ENCODE measurements at places on chromosomes 2 and 18.

- no peak for DNase-seq
Measured at GRCh38 chr2:26816893-26817292, 31.0 kb downstream of the CENPA start.

DNA sequence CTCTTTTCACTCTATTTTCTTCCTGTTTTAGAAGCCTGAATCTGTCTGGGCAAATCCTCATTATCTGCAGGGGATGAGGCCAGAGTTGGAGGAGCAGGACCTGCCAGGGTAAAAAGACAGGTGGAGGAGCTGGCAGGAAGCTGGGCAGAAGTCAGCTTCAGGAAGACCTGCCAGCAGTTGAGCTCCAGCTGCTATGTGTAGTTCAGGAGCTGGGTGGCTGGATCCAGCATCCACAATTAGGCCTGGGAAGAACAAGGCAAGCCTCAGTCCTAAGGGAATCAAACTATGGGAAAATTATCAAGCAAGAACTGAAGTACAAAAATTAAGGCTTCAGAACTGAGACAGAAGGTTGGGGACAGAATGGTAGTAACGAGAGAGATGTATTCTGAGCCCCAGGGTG is 174.0 kb downstream of the MREG start:
- DNase-seq: no peak

GRCh38 chr2:123906361-123906760 is 118.7 kb upstream of the CNTNAP5 start:
- no peak for DNase-seq

GRCh38 chr2:241489733-241490680 is 18.4 kb downstream of the STK25 start:
- peak; percentile 33 for DNase-seq

GRCh38 chr2:222504719-222505118 is 80.4 kb downstream of the SGPP2 start:
- DNase-seq: no peak

DNA sequence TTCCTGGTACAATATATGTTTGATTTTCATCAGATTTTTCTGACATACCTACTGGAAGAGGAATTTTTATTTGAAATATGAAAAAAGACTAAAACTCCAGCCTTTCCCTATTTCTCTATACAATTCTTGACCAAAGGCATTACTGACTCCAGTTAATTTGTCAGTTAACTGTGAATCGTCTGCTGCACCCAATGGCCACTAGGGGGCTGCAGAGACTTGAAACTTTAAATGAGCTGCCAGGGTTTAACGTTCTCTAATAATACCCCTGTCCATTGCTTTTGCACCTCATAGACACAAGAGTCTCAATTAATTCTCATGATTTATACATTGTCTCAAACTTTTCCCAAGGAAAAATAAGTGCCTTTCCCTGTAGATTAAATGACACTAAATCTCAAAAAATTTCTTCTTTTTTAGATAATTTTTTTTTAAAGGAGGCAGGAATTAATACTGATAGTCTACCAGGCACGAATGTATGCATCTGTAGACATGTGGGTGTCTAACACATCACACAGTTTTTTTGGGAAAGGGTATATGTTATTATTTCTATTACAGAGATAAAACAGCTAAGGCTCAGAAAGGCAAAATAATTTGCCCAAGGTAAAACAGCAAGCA is 1.8 kb upstream of the ALK start:
- no peak for DNase-seq
